ENCODE measurements at places on chromosomes 7 and 10. TPM values are rescaled to one million over a fixed set of nuclear protein-coding genes. Genes with fewer than 3 reads are reported as not detected.

DNA sequence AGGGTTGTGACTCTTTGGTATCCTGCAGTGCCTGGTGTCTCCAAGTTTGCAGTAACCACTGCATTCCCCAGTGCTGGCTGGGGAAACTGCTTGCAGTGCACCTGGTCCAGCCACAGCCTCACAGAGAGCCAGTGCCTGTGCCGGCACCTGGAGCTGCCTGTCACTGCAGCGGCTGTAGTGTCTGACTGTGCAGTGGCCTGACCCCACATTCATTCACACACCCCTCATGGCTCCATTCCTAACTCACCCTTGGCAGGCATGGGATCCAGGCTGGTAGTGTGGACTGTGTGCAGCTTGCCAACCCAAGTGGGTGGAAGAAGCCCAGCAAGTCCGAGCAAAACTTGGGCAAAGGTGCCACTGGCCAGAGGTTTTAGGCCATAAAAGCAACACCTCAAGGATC is 3.7 kb upstream of the CYP3A43 start:
- no peak for DNase-seq

GRCh38 chr10:124637746-124638145 is 106.4 kb downstream of the FAM53B start:
- no peak for DNase-seq

GRCh38 chr10:125147971-125148439 is 12.4 kb downstream of the CTBP2 start:
- DNase-seq: peak; percentile 64

The LLCFC1 gene
- not detected for total RNA-seq

The NKX1-2 gene
- total RNA-seq: not detected

DNA sequence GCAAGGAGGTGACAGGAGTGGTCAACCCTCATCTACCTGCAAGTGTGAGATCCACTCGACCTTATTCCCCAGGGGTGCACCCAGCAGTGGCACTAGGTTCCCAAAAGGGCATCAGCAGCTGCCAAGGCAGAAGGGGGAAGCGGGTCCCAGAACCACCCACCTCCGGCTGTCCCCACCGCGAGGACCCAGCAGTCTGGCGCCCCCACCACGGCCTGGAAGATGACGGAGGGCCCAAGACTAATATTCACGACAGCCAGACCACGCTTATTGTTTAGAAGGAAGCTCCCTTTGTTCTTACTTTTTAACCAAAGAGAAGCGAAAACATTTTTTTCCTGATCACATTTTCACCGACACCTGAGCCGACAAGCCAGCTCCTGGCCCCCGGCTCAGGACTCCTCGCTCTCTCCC is 3.6 kb upstream of the EVX1 start:
- no peak for DNase-seq

- no peak for DNase-seq
These were observed 48.3 kb upstream of the MYL10 start for GRCh38 chr7:101677391-101677790.

The PRKG1 gene
- total RNA-seq: 45.6 TPM

GRCh38 chr7:64045301-64046040 is at the start of gene ZNF727:
TSS of gene ZNF727 (plus strand) at chr7:64045434. CDS start at chr7:64045622, 188 bp downstream.
- no peak for DNase-seq

DNA sequence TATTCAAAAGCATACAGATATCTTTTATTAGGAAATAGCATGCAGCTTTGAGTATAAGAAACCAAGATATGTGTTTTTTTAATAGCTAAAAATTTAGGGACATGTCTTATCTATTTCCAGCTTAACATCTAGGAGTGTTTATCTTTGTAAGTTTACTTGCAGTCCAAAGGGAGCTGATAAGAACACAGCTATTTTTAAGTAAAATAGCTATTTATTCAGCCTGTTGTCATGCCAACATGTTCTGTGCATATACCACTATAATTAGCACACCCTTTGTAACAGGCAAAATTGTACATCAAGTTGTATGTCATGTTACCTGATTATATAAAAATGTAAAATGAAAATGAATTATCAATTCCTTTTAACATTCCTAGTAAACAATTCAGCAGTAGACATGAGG is 29.6 kb downstream of the FAM133B start:
- no peak for DNase-seq

DNA sequence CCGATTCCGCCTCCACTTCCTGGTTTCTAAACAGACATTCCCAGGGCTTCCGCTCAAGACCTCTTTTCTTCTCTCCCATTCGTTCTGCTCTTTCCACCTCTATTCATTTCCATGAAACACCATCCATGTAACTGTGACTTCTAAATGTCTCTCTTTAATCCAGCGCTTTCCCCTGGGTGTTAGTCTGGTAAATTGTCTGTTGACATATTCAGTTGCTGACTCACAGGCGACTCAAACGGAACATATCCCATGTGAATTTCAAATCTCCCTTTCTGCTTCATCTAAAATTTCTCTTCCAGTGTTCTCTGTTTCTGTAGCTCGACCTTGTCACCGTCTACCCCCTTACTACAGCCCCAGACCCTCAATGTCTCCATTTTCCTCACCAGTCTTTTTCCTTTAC is 119.1 kb downstream of the PFKFB3 start:
- peak; percentile 20 for DNase-seq

- DNase-seq: peak; percentile 11
These were observed 4.8 kb downstream of the ECHDC3 start for GRCh38 chr10:11746883-11747539.

- no peak for DNase-seq
These were observed 87.4 kb downstream of the CDH23 start for GRCh38 chr10:71483885-71484751.

Measured in fibroblast of the aortic adventitia (primary cell).